ENCODE measurements at places on chromosomes 4 and X.

DNA sequence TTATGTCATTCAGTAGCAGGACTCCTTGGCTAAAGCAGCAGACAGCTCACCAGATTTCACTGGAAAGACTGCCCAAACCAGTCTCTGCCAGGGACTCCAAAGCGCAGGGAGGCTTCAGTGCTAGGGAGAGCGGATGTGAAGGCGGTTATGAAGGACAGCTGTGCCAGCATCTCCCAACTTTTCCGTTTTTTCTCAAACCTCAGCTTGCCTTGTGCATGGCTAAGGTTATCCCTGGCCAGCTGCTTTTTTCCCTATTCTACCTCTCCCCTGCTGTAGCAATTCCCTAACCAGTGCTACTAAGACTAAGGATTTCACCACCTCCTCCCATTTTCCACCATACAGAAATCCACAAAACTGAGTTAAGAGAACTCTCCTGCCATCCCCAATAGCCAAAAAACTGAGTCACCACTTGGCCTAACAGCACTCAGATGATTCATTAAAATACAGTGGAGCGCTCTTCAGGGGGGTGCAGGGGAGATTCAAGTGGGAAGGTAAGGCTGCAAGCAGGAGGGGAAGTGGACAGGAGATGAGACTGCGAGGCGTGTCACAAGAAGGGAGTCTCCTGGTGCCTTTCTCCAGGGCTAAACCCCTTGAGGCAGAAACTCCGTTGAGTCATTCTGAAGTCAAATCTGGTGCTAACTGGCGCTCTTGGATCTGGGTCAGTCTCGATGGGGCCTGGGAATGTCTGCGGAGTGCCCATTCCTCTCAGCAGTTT, 90.7 kb downstream of the PALLD start:
- peak; percentile 92 for DNase-seq

- DNase-seq, result no peak
Measured at GRCh38 chr4:7642741-7643458, 208.2 kb upstream of the PSAPL1 start.

GRCh38 chrX:16828124-16828908, 41.8 kb downstream of the RBBP7 start:
- peak; percentile 71 for DNase-seq

GRCh38 chr4:155832664-155833063, 33.4 kb downstream of the ASIC5 start:
- DNase-seq, result no peak

DNA sequence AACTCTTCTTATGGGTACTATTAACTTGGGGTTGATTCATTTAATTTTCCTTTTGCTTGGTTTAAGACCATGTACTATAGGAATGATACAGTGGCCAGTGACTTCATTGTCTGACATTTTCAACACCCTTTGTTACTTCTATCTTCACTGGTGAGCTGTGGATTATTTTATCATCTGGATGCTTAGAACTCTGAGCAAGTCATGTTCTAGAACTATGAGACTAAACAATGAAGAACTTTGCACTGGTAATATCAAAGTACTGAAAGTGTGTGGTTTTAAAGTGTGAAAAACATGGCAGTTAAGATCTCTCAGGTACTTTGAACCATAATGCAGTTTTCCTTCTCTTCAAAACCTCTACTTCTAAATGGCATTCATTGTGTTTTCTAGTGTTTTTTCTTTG, 47.8 kb downstream of the MAP7D3 start:
- DNase-seq, result no peak

GRCh38 chr4:25103418-25103817, 56.8 kb downstream of the SEPSECS start:
- peak; percentile 84 for DNase-seq

DNA sequence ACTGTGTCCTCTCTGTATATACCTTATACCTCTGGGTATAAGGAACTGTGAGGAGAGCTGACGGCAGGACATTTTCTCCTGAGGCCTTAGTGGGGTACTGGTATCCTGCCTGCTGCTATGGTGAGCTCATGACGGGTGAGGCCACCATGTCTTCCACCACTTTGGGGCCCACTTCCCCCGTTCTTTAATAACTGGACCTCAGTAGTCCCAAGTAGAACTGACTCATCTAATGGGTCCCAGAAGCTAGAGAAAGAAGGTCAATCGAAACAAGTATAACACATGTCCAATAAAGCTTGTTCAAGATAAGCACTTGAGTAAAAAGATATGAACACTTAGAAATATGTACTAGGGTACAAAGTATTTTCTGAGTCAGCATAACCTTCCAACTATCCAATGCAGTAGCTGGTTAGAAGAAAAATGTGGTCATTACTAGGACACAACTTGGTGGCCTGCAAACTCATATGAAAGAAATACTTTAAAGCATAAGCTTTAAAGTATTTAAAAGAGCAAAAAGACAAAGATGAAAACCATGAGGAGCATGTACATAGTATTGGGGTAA, 71.7 kb downstream of the DIPK2B start:
- no peak for DNase-seq

GRCh38 chrX:32408389-32408788, 803.0 kb downstream of the DMD start:
- peak; percentile 3 for DNase-seq

GRCh38 chrX:49002091-49002935, at the start of gene GRIPAP1:
Gene GRIPAP1, minus strand, starts transcription at chrX:49002264. Its CDS starts 35 bp downstream, at chrX:49002229.
- DNase-seq, result peak; percentile 95

DNA sequence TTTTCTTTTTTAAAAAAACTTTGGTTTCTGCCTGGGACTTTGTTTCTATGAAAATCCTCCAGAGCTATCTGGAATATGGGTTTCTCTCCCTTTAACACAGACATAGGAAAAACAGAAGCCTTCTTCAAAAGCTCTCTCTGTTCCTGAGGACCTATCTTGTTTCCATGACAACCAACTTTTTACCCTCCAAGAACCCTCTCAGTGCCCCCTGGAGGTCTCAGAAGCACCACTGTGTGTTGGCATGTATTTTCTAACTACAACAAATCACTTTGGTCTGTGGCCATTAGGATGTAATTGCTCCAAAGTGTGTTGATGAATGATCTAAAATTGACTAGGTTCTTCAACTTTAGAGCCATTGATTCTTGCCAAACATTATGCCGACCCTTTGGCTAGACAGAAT, 1331.6 kb downstream of the ADGRL3 start:
- no peak for DNase-seq

GRCh38 chrX:18031726-18032375, 170.8 kb upstream of the RAI2 start:
- DNase-seq, result no peak

DNA sequence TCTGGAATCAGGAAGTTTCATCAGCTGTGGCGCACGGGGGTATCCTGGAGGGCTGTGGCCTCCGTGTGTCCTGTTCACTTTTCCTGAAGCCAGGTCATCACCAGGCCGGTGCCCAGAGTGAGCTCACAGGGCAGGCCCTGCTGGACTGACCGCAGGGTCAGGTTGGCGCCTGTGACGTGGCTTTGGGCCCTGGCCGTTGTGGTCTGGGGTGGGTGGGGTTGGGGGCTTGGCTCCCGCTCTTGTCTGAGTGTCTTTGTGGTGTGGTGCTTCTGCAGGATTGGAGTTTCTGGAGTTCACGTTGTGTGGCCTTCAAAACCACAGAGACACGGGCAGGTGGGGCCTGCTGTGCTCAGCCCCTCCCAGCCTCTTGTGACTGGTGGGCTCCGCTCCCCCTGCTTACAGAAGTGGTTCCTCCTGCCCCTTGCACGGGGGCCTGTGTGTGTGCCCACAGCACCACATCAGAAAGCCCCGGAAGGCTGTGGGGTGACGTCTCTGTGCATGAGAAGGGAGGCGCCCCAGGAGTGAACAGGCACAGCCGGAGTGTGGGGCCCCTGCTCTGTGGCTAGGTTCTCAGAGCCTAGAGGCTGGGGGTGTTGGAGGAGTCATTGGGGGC, 9.5 kb downstream of the RGS12 start:
- no peak for DNase-seq

DNA sequence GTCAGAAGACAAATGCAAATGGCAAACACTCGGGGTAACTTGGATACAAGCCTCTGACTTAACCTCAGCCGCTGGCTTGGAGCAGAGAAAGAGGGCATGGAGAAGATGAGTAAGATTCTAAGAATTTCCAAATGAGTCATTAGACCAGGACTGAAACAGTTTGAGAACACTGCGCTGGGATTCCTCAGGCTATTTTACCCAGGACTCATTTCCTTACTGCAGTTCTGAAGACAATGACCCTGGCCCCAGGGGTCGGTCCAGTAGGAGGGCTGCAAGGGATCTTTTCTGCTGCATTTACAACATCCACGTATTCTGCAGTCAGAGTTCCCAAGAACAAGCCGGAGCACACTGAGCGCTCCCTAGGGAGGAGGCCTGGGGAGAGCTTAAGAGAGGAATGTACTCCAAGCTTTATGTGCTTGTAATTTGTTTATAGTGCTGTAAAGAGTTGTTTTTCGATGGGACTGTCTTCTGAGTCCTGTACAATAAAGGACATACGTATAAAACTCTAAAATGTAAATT, 27.3 kb upstream of the SORBS2 start:
- DNase-seq, result peak; percentile 83

- DNase-seq, result no peak
Measured at GRCh38 chr4:72473434-72473900, 95.6 kb downstream of the ADAMTS3 start.

DNA sequence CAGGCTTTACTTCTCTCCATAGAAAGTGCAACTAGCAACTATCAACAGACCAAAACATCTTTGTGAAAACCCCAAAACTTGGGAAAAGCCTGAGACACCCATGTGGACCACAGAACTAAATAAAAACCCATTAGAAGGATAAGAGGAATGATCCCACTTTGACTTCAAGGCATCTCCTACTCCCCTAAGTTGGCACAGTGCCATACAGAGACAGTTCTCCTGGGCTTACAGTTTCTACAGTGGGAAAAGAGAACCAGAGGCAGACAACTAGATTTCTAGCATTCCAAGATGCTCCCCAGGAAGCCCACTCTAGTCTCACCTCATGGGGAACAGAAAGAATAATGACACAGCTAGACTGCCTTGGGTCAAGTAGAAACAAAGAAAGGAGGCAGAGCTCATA, 20.4 kb downstream of the TMLHE start:
- no peak for DNase-seq

GRCh38 chr4:88246600-88246999, 37.8 kb downstream of the PPM1K start:
- no peak for DNase-seq

GRCh38 chrX:9253211-9253610, 211.6 kb upstream of the TBL1X start:
- no peak for DNase-seq

DNA sequence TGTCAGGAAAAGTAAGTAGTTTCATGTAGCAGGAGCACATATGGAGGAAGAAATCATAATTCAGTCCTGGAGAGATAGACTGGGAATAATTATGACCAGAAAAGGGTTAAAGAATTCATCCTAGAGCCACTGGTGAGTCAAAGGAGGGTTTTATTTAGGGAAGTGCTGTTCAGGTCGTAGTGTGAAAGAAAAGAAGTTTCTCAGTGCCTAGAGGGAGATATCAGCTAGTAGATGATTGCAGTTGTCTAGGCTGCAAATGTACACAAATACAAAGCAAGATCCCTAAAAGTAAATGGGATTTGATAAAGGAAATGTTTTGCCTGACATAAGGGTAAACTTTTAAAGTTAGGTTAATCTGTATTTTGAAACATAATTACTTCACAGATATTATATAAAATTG, 403.2 kb downstream of the ACTRT1 start:
- DNase-seq, result peak; percentile 17

GRCh38 chr4:89617317-89617716, 219.6 kb downstream of the SNCA start:
- DNase-seq, result no peak

DNA sequence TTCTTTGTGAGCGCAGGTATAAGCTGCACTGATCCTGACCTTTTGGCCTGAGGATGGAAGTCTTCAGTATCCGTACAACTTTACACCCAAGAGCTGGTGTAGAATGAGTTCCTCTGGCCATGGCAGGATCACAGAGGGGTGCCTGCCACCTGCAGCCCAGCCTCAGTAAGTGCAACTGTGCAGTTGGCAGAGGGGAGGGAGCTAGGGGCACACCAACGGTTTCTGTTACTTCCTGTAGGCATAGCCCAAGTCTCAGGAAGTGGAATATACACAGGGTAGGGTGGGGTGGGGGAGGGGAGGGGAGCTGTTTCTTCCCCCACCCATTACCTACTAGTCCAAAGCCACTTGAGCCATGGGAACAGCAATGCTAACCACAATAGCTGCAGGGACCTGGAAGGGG, 85.4 kb upstream of the GBA3 start:
- peak; percentile 34 for DNase-seq

DNA sequence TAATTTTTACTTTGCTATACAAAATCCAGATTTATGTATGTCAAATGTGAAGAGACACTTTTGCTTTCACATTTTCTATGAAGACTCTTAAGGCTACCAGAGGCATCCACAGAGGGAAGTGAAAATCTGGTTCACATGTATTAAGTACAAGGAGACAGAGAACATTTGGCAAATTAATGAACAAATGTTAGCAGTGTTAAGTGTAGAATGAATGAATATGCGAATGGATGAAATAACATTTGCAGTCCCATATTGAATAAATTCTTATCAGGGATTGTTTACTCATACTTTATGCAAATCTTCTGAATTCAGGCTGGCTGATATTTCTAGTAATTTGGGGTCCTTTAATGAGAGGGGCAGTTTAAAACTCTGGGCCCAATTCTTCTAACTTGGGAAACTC, 159.9 kb downstream of the LDB2 start:
- no peak for DNase-seq

GRCh38 chrX:24334461-24334860, 20.6 kb upstream of the SUPT20HL2 start:
- no peak for DNase-seq

DNA sequence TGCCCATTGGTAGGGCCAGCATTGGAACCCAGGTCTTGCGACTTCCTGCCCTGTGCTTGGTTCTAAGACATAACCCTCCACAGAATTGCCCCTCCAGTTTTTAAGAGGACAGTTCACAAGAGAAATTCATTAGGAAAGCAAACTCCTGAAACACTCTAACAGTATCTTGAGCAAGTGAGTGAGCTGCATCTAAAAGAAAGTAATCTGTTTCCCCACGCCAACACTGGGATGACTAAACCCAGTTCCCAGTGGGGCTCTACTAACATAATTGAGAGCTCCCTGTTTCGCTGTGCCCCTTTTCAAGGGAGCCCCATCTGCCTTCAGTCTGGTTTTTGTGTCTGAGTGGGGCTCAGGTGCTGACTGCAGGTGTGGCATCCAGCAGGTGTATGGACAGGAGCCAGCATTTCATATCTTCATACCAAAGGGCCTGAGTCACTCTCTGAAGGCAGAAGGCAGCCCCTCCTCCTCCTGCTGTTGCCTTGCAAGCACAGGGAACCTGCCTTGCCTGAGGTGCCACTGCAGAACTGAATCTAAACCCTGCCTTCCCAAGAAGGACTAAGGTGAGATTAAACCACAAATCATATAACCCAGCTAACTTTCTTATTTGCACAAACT, 8.0 kb downstream of the AMOT start:
- DNase-seq, result no peak

DNA sequence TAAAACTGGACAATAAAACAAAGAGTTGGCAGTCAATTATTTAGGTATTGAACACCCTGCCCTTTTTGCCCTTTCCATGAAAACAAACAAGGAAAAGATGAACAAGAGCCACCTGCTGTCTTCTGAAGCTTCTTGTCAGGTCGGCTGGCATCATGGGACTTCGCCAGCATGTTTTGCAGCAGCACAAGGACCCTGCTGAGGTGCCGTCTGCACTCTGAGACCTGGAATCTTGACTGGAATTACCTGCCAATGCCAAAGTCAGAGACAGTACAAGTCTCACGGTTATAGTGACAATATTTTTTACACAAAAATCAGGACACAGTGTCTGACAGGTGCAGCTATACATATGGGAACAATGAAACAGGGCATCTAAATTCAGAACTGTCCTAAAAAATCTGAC, 284.5 kb downstream of the GASK1B start:
- no peak for DNase-seq
